B cell (primary cell): ENCODE measurements at places on chromosomes 11 and 22.

GRCh38 chr11:16825101-16825500 is 86.7 kb downstream of the C11orf58 start:
- DNase-seq, result no peak

DNA sequence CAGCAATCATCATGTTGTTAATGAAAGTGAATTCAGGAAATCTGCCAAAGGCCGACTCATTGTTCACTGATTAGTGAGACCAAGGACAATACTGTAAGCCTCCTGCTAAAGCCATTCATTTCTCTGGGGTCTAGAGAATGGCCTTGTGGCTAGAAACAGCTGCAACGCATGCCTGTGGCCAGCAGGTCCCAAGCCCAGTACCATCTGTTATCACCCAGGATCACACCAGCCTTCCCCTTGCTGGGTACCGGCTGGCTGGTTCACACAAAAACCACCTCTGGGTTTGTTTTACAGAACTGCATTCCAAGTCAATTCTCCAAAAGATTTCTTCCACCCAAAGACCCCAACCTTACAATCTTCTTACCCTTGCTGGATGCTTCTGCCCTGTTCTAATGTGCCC is 1.1 kb downstream of the PLAAT5 start:
- no peak for DNase-seq

GRCh38 chr11:20003351-20003750 is 156.9 kb downstream of the DBX1 start:
- DNase-seq, result no peak

DNA sequence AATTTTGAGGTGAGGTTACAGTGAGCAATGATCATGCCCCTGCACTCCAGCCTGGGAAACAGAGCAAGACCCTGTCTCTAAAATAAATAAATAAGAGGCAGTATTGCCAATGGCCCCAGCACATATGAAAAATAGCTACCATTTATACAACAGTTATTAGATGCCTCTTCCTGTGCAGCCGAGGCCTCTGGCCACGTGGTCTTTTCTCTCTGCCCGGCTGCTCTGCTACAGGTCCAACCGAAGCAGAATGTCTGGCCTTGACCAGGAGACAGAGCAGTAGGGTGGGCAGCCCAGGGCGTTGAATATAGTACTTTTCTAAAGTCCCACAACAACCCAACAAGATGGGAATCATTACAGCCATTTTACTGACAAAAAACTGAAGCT is 12.4 kb upstream of the OAF start:
- DNase-seq, result no peak

DNA sequence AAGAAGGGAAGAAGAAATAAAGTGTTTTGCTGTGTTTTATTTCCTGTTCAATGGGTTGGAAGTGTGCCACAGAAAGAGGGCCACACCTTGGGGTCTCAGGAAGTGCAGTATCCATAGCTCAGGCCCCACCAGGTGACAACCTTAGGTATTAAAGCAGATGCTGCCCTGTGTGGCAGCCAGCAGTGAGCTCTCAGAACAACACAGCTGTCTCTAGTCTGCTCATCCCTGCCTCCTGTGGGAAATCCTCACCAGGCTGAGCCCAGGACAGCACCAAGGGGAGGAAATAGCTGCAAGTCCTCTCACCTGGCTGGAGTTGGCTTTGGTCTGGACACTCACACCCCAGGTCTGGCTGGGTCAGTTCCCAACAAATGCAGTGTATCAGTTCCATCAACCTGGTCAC is 25.1 kb downstream of the ARL14EP start:
- no peak for DNase-seq

- DNase-seq, result no peak
Measured at GRCh38 chr11:76772100-76772782, 10.9 kb upstream of the TSKU start.

DNA sequence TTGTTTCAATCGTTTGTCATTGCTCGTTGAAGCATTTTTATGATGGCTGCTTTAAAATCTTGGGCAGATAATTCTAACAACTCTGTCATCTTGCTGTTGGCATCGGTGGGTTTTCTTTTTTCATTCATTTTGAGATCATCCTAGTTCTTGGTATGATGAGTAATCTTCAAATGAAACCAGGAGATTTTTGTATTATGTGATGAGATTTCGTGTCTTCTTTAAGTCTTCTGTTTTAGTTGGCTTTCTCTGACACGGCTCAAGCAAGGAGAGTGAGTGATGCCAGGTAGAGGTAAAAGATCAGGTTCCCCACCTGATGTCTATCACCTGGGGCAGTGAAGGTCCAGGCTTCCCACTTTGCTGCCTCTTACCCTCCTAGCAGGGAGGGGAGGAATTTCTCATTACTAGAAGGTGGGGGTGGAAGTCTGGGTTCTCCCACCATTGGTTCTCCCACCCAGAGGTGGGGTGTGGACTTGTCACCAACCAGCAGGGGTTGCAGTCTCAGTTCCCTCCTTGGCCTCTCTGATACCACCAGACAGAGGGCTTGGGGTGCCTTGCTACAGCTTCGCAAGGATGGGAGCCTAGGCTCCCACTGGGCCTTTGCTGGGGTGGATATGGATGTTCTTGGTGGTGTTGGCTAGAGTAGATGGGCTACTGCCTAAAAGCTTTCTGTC is 12.9 kb downstream of the CDC45 start:
- no peak for DNase-seq

GRCh38 chr22:20957102-20957682 is 9.9 kb upstream of the AIFM3 start:
- DNase-seq, result peak; percentile 34

GRCh38 chr11:40746282-40746681 is 713.2 kb downstream of the LRRC4C start:
- DNase-seq, result no peak

- no peak for DNase-seq
Measured at GRCh38 chr22:20095521-20095920, 15.5 kb downstream of the DGCR8 start.

- no peak for DNase-seq
Measured at GRCh38 chr11:75240311-75241035, at the start of gene TPBGL. Gene TPBGL, plus strand, starts transcription at chr11:75240774. Its CDS starts 276 bp downstream, at chr11:75241050.

GRCh38 chr22:47094861-47095330 is 332.4 kb downstream of the TBC1D22A start:
- no peak for DNase-seq

DNA sequence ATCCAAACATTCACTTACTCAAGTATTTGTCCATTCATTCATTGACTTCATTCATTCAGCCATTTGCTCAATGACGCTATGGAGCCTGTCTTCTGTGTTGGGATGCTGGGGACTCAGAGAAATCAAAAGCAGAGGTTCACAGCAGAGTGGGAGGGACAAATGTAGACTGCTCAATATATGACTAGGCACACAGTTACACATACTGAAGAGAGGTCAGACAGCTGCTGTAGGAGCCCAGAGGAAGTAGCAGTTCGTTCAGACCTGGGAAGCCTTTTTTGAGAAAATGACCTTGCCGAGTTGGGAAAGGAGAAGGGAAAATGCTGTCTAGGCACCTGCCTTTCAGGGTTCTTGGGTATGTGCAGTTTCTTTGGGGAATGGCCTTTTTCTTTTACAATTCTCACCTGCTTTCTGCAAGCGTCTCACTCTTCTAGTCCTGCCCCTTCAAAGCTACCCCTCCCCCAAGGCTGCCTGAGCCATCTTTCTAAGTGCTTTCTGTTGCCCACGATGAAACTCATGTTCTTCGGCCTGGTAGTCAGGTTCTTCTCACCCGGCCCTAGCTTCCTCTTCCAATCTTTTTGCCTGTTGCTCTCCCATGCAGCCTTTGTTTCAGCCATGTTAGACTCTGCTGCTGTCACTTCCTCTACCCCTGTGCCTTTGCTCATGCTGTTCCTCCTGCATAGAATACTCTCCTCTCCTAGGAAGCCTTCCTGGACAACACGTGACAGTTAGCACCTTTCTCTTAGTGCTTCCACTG is 4.2 kb upstream of the UVRAG start:
- DNase-seq, result no peak

DNA sequence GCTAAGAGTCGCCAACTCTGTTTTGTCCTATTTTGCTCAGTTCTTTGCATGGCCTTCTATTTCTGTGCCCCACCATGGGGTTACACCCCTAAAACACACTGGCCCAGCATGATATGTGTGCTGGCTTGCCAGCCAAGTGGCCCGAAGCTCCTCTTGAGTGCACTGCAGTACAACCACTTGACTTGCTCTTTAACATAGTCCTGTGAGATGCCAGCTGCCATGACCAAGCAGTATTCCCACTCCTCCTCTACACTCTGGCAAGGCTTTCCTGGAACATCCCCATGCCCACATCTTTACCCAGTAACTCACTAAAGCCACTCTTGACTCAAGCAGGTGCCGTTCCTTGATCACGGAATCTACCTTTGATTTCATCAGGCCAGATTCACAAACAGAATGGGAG is 102.9 kb upstream of the GAL start:
- no peak for DNase-seq

DNA sequence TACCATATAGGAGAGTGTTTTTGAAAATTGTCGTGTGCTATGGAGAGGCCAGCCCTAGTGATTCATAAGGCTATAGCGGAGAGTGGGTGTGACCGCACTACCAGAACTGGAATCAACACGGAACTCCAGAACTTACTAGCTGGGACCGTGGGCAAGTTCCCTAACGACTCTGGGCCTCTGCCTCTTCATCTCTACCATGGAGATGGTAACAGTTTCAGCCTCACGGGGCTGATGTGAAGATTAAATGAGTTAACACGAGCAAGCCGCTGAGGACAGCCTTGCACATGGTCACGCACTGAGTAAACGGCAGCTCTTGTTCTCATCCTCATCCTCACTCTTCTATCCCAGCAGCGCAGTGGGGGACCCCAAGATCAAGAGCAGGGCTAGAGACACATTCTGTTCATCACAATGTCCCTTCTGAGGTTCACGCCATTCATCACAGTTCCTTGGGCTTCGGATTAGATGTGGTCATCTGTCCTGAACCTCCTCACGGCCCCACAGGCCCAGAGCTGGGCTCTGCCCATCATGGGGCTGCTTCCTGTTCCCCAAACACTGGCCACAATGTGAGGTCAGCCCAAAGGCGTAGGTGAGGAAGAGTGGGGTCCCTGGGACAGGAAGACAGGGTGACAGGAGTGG is 47.2 kb upstream of the CD5 start:
- DNase-seq, result no peak

DNA sequence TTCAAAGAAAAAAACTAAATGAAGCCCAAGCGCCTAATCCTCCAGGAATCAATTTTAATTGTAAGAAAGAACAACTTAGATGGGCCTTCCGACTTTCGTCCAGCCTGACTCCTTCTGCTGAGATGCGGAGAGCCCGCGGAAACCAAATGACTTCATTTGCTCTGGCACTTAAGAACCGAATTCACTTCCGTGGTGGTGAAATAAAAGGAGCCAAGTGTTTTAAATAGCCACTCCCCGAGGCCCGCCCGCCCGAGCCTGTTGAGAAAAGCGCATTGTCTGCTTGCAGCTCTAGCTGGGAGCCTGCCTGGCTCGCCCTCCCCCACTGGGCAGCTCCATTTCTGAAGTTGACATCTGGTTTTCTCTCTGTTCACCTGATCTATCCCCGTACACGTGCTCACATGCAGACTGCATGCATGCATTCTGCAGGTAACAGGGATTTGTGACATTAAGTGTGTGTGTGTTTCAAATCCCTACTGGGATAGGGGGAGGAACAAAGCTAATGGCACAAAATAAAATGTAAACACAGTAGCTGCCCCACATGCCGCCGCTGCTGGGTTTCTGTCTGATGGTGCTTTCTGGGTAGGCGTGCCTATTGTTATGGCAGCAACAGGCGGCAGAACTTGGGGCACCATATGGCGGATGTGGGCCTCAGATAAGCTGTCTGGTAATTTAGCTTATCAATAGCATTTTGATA is 6.2 kb downstream of the TEAD1 start:
- no peak for DNase-seq

DNA sequence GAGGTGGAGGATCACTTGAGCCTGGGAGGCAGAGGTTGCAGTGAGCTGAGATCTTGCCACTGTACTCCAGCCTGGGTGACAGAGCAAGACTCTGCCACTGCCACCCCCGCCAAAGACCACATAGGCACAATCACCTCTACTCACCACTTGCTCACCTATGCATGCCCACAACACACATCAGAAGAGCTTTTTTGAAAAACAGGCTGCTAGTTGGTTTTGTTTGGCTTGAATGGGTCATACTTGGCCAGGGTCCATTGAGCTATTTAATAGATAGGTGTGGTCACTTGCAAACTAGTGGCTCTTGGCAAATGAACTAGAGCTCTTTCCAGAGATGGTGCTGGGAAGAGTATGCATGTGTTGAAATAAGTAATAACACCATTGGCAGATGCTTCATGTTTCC is 80.1 kb downstream of the EMSY start:
- no peak for DNase-seq

GRCh38 chr11:122100756-122101080 is 15.3 kb downstream of the BLID start:
- DNase-seq, result no peak

DNA sequence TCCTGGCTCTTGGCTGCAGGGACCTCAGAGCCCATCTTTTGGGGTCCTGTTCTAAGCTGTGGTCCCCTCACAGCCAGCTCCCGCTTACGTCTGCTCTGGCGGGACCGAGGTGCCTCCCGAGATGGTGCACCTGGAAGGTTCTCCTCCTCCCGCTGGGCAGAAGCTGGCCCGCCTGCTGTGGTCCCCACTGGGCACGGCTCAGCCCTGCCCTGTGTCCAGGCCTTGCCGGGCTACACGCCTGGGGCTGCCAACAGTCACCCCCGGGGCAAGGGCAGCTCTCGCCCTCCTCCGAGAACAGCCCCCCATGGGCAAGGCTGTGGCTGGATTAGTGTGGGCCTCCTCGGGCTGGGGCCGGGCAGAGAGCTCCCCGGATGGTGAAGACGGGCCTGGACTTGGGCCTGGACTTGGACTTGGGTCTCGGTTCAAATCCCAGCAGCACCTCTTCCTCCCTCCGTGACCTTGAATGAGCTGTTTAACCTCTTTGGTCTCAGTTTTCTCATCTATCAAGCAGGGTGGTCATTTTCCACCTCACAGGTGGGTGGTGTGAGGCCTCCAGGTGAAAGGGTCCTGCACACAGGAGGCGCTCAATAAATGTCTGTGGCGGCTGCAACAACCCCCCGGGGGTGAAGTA is 998 bp downstream of the BAIAP2L2 start:
- DNase-seq, result peak; percentile 28

DNA sequence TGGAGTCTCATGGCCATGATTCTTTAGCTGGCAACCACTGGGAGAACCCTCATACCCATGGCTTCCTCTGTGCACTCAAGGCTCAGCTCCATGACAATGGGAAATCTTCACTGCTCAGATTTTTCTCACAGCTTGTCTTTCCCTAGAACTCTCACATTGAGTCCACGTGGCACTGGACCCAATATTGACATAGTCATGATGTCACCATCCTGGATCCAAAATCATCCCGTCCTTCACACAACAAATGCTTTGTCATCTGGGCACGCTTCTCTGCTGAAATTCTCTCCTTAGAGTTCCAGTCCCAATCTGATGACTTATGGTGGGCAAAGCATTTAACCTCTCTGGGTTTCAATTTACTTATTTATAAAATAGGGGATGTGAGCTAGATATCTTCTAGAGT is 37.7 kb upstream of the CD44 start:
- DNase-seq, result no peak

GRCh38 chr11:5467527-5467926 is 18.4 kb downstream of the OR51I2 start:
- no peak for DNase-seq

- no peak for DNase-seq
Measured at GRCh38 chr11:84899740-84900139, 727.4 kb downstream of the DLG2 start.

- no peak for DNase-seq
Measured at GRCh38 chr11:27203077-27203647, 159.9 kb downstream of the CCDC34 start.

GRCh38 chr22:30824711-30825110 is 130.0 kb downstream of the OSBP2 start:
- no peak for DNase-seq
